ENCODE measurements at places on chromosomes 11 and 22.

GRCh38 chr11:83310718-83311117 lies 24.6 kb upstream of the CCDC90B start:
- no peak for DNase-seq

GRCh38 chr22:19728271-19728670 lies 4.9 kb downstream of the GP1BB start:
- no peak for DNase-seq

- DNase-seq = no peak
Observed at GRCh38 chr11:19345848-19346681, 105.3 kb upstream of the E2F8 start.

GRCh38 chr22:41908411-41909309 lies 6.2 kb downstream of the SHISA8 start:
- no peak for DNase-seq

DNA sequence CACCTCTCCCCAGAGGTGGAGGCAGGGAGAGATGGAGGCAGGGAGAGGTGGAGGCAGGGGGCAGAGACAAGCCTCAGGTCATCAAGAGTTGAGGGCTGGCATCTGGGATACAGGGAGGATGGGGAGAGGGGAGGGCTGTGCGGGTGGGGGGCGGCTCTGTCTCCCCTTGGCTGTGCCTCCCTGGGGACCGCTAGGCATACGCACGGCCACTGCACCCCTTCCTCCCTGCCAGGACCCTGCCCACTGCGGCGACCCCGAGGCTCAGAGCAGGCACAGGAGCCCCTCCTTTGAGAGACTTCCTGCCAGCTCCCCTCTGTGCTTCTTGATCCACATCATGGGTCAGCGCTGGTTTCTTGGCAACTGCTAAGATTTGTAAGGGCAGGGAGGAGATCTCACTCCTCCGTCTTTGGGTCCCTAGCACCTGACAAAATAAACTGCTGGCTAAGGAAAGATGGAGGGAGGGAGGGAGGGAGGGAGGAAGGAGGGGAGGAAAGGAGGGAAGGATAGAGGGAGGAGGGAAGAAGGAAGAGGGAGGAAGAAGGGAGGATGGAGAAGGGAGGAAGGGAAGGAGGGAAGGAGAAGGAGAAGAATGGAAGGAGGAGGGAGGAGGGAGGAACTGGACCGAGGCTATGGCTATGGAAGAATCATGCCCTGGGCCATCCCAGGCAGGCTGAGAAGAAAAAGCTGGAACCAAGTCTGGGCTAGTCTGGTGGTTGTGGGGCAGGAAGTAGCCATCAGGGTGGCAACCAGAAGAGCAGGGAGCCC lies 18.5 kb downstream of the PRR33 start:
- no peak for DNase-seq

DNA sequence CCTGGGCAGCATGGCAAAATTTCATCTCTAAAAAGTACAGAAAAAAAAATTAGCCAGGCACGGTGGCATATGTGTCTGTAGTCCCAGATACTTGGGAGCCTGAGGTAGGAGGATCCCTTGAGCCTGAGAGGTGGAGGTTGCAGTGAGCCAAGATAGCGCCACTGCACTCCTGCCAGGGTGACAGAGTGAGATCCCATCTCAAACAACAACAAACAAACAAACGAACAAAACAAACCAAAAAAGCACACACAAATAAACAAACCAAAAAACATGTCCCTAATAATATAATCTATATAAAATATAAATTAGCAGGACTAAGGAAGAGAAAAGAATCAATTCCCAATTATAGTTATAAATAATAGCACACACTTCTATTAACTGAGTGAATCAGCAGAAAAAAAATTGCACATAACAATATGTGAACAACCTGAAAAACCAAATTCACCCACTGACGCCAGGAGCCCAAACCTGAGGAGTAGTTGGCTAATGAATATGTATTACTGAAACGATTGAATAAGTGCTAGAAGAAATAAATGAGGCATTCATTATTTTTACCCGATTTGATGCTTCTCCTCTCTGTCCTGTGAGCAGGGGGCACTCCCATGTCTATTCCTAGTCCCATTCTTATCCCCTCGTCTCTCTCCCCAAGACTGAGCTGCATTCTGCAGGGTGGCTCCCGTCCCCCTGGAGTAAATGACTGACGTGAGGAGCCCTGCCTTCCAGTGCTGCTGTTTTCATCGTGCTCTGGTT lies 108.2 kb upstream of the TOP3B start:
- no peak for DNase-seq

DNA sequence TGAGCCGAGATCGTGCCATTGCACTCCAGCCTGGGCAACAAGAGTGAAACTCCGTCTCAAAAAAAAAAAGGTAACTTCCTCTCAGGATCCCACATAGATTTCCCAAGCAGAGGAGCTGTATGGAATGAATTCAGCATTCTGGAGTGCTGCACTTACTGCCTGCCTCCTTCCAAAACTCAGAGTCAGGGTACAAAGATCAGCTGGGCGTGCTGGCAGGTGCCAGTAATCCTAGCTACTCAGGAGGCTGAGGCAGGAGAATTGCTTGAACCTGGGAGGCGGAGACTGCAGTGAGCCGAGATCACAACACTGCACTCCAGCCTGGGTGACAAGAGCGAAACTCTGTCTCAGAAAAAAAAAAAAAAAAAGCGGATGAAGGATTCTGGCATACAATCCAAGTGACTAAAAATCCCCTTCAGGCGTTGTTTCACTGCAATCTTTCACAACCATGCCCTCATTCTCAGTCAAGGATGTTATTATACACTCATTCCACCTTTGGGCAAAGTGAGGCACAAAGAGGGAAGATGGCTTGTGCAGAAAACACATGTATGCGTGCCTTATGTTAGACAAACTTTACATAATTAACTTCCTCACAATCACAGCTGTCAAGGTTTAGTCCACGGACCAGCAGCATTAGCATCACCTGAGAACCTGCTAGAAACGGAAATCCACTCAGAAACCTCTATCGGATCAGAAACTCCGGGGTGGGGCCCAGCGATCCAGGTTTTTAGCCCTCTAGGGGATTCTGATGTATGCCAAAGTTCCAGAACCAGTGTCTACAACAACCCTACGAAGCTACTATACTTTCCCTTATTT lies 1.1 kb upstream of the NOL12 start:
- DNase-seq = no peak

GRCh38 chr11:61950035-61950547 lies at the start of gene BEST1:
BEST1 (plus strand) TSS chr11:61950351; CDS start chr11:61951807, 1,456 bp downstream.
- DNase-seq = no peak

DNA sequence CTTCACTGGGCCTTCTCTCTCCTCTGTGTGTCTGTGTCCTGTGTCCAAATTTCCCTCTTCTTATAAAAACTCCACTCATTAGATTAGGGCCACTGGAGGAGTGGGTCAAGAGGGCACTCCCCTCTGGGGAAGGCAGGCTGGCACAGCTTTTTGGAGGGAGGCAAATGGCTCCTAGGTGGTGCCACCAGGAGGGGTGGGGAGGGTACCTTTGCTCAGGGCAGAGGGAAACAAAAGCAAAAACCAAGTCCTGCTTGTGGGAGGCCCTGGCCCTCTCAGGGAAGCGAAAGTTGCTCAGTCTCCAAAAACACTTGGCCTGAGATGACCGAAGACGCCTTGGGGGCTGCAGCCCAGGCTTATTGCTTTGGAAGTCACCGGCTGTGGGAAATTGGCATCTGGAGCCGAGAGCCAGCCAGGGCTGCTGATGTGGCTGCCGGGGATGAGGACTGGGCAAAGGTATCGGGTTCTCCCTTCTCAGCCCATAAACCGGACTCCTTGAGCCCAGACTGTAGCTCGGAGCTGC lies 48.2 kb upstream of the ANO1 start:
- no peak for DNase-seq

GRCh38 chr11:82080160-82080559 lies 653.5 kb downstream of the FAM181B start:
- no peak for DNase-seq

GRCh38 chr11:5531053-5531831 lies 14.7 kb upstream of the UBQLNL start:
- DNase-seq = no peak
